ENCODE measurements at places on chromosomes 12 and 14. TPM values are rescaled to one million over a fixed set of nuclear protein-coding genes. Genes with fewer than 3 reads are reported as not detected.

- no peak for DNase-seq
Measured at GRCh38 chr12:75818863-75819262, 212.7 kb downstream of the PHLDA1 start.

- DNase-seq = no peak
Measured at GRCh38 chr12:126507231-126507630, 1442.0 kb downstream of the AACS start.

GRCh38 chr14:94570440-94570839, 9.2 kb downstream of the SERPINA4 start:
- DNase-seq = no peak

DNA sequence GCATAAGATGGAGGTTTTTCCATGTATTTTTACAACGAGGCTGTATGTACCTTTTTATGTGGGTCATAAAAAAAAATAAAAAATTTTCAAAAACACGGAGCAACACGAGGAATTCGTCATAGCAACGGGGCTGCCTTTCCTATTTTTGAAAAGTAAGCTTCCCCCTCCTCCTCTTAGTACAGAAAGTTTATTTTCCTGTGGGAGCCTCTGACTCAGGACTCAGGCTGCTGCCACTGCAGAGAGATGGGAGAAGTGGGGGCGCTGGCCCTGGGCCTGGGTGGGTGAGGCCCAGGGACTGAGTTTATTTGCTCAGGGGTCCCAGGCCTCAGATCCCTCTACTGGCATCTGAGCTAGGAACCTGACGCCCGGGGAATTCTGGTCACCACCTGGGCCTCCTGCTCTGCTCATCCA, 10.2 kb upstream of the CMKLR1 start:
- DNase-seq = no peak

- DNase-seq = no peak
Measured at GRCh38 chr12:13948621-13949020, 32.8 kb downstream of the GRIN2B start.

DNA sequence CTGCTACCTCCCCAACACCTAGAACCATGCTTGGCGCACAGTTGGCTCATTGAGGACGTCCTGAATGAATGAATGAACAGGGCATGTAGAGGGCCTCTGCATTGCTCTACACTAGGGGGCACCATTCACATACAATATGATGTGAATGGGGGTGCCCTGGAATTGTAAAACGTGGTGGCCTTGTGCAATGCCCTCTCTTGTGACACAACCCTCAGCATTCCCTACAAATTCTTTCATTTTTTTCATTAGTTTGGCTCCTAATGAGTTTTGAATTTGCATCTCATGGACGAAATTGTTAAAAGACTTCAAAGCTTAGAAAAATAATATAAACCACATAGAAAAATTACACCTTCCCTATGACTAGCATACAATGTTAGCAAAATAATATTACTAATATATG, 2.3 kb upstream of the DIO2 start:
- DNase-seq = peak; percentile 41

- DNase-seq = no peak
Measured at GRCh38 chr12:57712701-57713100, 18.8 kb downstream of the OS9 start.

- DNase-seq = no peak
Measured at GRCh38 chr14:59695198-59695597, 118.6 kb upstream of the CCDC175 start.

NTF3 gene
- total RNA-seq = not detected

All from stomach (tissue), 19 donors.